ENCODE measurements at places on chromosomes 12 and 14.

GRCh38 chr12:75834591-75834990 is 197.0 kb downstream of the PHLDA1 start:
- DNase-seq, result no peak

- no peak for DNase-seq
Measured at GRCh38 chr14:106613256-106613655, 1086.9 kb downstream of the TMEM121 start.

- DNase-seq, result no peak
Measured at GRCh38 chr12:32754111-32754510, 1.6 kb downstream of the YARS2 start.

- no peak for DNase-seq
Measured at GRCh38 chr14:93114713-93115068, 1.0 kb downstream of the ITPK1 start.

- DNase-seq, result no peak
Measured at GRCh38 chr12:125014526-125014925, 21.1 kb downstream of the BRI3BP start.

DNA sequence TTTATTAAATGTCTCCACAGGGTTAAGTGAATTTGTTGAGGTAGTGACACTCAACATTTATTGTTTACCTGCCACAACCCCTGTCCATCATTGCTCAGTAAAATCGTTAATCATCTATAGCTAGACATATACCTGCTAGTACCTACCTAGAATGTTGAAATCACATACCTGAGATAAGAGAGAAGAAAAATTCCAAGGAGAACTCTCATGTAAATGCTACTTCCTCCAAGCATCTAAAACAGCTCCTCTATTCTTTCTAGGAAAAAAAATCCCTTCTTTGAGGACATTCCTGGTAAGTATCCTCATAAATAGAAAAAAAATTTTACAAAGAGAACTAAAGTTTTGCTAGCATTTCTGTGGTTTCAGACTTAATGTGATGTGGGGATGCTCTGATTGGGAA is 325.1 kb downstream of the DAD1 start:
- no peak for DNase-seq

- no peak for DNase-seq
Measured at GRCh38 chr12:10701131-10701681, 21.9 kb downstream of the YBX3 start.

DNA sequence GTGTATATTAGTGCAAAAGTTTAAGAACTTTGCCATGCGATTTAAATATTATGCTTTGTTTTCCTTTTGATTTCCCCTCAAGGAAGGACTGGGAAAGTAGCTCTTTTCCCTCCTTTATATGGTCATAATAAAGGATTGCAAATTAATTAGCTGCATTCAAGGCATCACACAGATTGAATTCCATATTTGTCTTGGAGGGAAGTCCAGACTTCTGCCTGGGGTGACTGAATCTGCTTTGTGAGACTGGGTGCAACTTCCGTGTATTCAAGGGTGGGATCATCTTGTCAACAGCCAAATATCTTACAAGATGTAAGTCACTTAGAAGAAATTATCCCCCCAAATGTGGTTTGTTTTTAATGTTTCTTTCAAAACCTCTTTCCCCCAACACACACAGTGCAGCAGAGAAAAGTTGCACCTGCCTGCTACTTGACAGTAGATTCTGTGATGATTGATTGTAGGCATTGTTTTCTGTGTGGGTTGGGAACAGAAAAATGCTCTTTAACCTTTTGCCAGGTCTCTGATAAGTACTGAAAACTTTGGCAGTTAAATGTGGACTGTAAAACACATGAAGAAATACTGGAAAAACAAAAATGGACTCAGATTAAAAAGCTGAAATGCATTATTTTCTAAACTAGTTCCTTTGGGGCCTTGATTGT is 28.4 kb downstream of the STK38L start:
- no peak for DNase-seq

DNA sequence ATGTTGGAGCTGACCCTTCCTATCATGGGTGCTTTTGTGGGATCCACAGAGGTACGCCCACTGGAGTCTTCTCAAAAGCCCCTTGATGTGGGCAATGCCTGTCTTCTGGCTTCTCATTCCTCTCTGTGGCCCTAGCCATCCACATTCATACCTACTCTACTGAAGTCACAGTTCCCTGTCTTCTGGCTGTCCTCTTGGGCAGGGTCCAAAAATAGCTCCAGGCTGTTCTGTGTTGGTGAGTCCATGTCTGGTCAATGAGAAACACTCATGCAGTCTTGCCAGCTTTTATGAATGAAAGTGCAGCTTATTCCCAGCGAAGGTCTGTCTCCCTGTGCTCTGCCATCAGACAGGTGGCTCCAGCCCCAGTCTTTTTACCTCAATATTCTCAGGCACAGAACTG is 135.9 kb upstream of the MDM1 start:
- no peak for DNase-seq

- DNase-seq, result no peak
Measured at GRCh38 chr14:64556526-64556925, 6.8 kb downstream of the PPP1R36 start.

DNA sequence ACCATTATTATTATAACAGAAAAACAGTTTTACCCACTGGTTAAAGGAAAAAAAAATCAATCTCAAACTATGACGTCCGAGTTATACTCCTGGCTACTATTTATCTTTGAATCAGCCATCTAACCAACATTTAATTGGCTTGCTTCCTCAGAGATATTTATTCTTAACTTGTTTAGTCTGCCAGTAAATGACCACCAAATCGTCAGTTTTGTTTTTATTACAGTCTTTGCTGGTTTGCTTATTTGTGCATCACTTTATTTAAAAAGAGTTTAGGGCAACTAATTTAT is 71.2 kb downstream of the RASSF8 start:
- no peak for DNase-seq

DNA sequence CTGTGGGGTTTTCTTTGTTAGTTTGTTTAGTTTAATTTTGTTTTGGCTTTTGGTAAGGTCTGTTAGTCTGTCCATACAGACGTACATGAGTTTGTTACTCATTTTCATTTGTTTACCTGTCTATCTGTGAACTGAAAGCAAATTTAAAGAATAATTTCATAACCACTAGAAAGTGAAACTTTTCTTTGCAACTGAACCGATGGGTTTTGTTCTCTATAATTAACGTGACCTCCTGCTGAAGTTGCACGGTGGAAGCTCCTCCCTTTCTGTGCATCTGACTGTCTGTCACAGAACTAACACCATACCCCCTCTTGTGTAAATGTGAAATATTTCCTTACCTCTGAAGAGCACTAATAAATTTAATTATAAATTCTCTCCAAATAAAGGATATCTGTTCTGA is 595.5 kb downstream of the GALC start:
- DNase-seq, result no peak

- no peak for DNase-seq
Measured at GRCh38 chr12:101795013-101795412, 35.7 kb downstream of the GNPTAB start.

DNA sequence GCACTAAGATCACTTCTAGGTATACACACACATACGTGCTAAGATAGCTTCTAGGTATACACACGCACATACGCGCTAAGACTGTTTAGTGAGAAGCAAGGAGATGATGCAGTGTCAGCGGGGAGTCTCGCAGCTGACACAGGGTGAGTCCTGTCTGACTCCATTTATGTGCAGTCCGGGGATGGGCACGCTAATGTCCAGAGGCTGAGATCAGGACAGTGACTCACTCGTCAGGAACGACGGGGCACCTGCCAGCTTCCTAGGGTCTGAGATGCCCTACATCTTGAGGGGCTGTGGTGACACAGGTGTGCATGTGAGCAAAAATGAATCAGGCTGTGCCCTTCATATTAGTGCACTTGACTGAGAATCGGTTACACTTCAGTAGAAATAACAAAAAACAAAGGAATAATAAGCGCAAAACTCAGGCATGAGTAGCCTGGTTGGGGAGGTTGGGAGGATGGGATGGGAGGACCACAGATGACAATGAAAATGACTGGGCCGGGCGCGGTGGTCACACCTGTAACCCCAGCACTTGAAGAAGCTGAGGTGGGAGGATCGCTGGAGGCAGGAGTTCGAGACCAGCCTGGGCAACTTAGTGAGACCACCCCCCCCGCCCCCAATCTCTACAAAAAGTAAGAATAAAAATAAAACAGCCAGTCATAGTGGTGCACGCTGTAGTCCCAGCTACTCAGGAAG is 29.1 kb upstream of the ULK1 start:
- DNase-seq, result no peak

DNA sequence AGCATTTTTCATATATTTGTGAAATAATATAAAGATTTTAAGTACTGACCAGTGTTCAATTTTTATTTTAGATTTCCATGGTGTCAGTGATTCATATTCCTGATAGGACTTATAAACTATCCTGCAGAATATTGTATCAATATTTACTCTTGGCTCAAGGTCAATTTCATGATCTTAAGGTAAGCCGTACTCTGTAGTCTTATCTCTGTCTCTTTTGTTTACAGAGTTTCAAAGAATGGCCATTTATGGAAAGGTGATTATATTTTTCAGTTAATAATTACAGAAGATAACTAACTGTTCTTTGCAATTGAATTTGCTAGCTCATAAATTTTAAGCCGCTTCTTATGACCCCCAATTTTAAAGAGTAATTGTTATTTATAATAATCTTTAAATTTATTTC is 27.9 kb downstream of the CGRRF1 start:
- DNase-seq, result no peak

DNA sequence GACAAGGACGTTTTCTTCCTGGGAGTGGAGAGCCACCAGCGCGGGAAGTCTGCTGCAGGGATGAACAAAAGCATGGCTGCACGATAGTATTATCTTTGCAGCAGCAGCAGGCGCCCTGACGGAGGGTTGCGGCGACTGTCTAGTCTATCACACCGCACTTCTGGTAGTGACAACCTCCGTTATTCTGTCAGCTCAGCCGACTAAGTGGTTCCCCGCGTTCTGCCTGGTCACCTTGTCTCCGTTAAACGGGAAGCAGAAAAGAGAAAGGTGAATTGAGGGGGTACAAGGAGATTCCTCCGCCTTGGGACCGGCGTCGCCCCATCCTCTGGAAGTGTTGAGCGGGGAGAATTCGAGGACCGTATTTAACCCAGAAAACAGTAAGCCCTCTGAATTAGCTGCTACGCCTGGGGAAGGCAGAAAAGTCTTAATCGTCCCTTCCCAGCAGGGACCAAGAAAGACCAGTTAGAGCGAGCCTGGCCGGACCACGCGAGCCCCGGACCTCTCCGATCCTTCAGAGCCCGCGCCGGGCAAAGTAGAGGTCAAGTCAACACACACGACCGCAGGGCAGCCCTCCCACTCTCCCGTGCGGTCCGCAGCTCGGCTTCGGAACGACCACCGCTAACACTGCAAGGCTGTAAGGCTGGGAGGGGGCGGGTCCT is 536 bp upstream of the DAAM1 start:
- DNase-seq, result peak; percentile 6

Data from activated T-helper 1 cell treated with anti-CD3 and anti-CD28 coated beads, Interleukin-2, amount 50 U/mL, for 16 hours (primary cell).